ENCODE measurements at places on chromosomes 4 and X.

DNA sequence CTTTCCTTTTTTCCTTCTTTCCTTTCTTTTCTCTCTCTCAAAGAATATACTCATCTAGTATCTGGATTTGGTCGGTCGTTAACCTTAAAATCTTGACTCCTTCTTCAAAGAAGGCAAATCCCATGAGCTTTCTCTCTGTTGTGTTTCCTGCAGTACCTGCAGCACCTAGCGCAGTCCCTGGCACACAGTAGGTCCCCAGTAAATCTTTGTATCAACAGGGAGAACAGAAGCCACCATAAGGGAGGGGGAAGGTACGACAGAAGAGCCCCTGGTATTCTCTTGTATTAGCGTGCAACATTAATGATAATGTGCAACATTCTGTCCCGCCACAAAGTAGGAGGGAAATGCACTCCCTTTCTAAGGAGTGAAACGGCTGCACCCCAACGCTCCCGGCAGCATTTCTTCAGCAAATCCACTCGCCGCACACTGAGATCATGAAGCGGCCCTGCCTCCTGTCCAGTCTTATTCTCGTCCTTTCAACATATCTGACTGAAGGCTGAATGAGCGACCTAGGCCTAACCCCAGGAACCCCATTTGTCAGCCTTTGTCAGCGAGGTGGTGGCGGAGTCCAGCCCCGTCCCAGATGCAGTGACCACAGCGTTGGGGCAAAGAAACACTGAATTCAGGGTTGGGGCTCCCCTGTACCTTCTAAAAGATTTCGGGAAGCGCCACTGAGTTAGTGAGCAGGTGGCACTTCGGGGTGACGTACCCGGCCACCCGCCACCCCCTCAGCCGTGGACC, 133.7 kb downstream of the AMELX start:
- peak; percentile 38 for DNase-seq

GRCh38 chr4:147994491-147995385, 262.9 kb downstream of the ARHGAP10 start:
- no peak for DNase-seq

DNA sequence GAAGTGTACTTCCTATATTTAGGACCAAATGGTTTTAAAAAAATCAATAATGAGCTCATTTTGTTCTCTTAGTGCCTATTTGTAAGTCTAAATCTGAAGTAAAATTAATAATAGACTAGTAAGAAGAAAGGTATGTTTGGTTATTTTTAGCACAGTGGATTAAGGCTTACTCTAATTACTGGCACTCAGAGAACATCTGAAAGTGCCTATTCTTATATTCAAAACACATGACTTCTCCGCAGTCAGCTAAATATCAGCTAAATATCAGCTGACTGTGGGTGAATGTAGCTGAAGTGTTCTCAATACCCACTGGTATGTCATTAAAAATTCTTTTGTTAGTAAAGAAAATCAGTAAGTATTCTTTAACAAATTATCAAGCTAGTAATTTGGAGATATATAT, 6.0 kb downstream of the AP1S2 start:
- DNase-seq: no peak

GRCh38 chrX:15469613-15470012, 23.5 kb downstream of the PIR start:
- DNase-seq: no peak

GRCh38 chrX:55120761-55121358, 32.0 kb downstream of the PAGE2 start:
- DNase-seq: peak; percentile 54

GRCh38 chr4:88791274-88791673, 93.6 kb upstream of the NAP1L5 start:
- DNase-seq: peak; percentile 55

GRCh38 chr4:23438764-23439163, 451.1 kb downstream of the PPARGC1A start:
- no peak for DNase-seq

DNA sequence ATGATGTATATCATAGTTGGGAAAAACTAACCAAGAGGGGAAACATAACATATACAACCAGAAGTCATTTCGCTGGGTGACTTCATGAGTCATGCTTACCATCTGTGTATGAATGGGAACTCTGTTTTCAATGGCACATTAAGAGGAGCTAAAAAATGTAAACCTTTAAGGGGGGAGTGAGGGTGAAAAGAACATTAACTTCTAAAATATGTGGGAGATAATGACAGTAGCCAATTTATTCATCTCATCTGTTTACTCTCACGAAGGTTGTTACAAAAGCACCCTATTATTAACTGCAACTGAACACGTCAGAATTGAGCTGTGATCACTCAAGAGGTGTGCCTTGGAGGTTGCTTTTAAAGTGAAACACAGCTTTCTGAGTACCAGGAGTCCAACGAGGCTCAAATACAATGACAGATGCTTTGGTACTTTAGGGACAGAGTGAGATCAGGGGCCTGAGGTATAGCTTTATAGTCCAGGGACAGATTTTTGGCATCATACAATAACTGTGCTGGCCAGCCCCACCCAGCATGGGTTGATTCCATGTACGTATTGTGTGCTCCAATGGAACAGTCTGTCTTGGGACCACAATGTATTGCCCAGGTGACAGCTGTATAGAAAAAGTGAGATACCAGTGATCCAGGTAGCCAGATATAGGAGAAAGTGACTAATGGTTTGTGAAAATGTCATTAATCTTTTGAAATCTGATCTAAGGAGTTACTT, 107.3 kb downstream of the AMMECR1 start:
- no peak for DNase-seq

DNA sequence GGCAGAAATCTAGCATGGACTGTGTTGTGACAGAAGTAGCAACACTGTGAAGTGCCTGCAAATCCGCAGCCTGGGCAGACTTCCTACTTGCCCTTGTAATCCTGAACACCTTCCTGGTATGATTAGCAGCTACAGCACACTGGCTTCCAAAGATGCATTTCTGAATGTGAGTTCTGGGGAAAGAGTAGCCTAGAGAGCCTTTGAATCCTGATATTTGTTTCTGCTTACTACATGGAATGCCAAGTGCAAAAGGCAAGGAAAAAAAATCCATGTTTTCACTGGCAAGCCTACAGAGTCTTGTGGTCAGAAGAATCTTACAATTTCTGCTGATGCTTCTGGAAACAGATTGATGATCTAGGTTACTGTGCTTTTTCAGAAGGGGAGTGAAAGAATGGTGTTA, 223.7 kb downstream of the COL25A1 start:
- DNase-seq: no peak

GRCh38 chr4:124753941-124754581, 41.5 kb upstream of the ANKRD50 start:
- DNase-seq: no peak

- no peak for DNase-seq
Measured at GRCh38 chrX:18652636-18653035, 19.3 kb downstream of the RS1 start.

DNA sequence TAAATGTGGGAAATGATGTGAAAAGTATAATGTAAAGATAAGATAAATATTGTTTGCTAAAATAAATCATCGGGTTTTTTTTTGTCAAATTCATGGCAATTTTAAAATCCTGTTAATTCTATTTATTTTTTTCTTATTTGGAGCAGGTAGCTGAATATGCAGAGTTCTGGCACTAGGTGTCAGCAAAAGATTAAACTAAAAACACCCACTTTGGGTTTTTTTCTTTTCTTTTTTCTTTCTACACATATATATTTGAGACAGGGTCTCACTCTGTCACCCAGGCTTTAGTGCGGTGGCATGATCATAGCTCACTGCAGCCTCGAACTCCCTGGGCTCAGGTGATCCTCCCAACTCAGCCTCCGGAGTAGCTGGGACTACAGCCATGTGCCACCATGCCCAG, 6.9 kb upstream of the RAP2C start:
- DNase-seq: peak; percentile 51

DNA sequence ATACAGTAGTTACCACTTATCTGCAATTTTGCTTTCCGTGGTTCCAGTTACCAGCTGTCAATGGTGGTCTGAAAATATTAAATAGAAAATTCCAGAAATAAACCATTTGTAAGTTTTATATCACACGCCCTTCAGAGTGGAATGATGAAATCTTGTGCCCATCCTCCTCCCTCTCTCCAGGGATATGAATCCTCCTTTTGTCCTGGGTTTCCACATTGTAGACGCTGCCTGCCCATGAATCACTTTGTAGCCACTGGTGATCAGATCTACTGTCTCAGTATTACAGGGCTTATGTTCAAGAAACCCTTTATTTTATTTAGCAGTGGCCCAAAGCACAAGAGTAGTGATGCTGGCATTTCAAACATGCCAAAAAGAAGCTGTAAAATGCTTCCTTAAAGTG, 198.6 kb downstream of the KCNIP4 start:
- DNase-seq: no peak

- no peak for DNase-seq
Measured at GRCh38 chr4:176919631-176920030, 126.9 kb upstream of the VEGFC start.

DNA sequence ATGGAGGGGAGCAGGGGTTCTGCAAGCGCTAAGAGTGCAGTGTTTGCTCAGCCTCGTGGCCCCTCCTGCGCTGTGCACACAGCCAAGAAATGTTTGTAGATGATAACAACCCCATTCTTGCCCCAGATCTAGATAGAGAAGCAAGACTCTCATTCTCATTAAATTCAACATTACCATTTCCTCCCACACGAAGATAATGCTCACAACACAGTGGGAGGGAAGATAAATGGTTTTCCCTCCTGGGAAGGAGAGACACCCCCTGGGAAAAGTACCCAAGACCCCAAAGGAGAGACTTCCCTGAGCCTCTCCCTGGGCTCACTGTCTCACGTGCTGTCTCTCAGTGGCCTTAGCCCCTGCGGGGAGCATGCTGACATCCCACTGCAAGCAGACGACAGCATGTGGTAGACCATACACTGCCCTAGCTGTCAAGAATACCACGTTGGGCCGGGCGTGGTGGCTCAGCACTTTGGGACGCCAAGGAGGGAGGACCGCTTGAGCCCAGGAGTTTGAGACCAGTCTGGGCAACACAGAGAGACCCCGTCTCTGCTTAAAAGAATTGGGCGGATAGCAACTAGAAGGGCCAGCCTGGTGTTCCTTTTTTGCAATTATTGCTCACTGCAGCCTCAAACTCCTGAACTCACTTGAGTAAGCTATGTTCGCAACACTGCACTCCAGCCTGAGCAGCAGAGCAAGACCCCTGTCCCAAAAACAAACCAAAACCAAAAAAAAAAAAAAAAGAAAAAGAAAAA, 34.9 kb upstream of the IQSEC2 start:
- peak; percentile 69 for DNase-seq

- DNase-seq: no peak
Measured at GRCh38 chr4:177087499-177087898, 222.2 kb upstream of the NEIL3 start.

Data from hematopoietic multipotent progenitor cell treated with erythropoietin and hydrocortisone succinate and interleukin-3 and kit ligand, for 6 days (in vitro differentiated cells).